ENCODE measurements at places on chromosomes 4 and X.

GRCh38 chr4:40665842-40666241, 36.2 kb upstream of the RBM47 start:
- no peak for DNase-seq

- no peak for DNase-seq
Observed at GRCh38 chr4:169238445-169238844, 32.3 kb downstream of the SH3RF1 start.

- DNase-seq, result no peak
Observed at GRCh38 chrX:72176981-72177380, 4.6 kb upstream of the PIN4 start.

DNA sequence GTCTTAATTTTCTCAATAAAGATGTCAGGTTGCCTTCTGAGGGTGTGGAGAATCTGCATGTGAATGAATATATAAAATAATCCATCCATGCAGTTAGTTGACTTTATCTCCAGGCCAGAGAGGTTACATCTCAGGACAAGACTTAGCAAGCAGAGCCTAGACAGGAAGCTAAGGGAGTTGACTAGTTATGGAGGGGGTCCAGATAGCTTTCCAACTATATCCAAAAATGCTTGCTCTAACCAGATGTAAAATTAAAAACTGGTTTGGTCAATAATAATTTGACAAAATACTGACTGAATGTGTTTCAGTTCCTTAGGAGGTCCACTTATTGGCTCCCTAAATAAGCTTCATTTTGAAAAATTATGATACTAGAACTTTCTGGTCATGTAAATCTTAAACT, 101.4 kb downstream of the PAPSS1 start:
- no peak for DNase-seq

GRCh38 chr4:95232358-95233156, 316.2 kb downstream of the UNC5C start:
- peak; percentile 91 for DNase-seq

DNA sequence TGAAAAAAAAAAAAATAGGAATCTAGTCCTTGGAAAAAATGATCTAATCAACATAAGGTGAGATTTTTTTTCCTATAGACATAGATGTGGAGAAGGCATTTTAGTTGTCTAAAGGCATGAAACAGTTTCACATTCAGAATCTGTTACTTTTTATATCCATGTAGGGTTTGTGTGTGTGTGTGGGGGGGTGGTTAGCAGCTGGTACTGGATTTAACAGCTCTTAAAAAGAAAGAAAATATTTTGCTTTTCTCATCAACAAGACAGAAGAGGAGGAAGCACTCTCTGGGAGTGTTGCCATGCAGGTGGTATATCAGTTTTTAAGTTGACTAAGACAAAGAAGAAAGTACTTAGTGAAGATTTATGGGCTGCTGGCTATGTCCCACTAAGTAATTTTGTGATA, 122.3 kb downstream of the VCX3B start:
- DNase-seq, result no peak

GRCh38 chr4:8228319-8229250, 29.5 kb downstream of the SH3TC1 start:
- peak; percentile 59 for DNase-seq

DNA sequence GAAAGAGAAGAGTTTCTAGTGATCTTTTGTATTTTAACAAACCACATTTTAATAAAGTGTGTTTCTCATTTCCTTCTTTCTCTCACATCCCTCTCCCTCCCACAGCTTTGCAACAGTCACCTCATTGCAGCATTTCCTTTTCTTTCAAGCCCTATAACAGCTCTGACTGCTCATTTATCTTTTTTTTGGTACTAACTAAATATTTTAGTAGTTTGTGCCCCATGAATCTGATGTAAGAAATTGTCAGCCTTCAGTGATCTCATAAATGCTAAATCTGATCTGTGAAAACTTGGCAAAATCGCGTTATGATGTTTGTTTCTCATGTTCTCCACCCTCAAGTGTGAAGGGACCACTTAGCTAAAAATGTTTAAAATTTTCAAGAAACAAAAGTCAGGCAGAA, 258.5 kb upstream of the SLIT2 start:
- no peak for DNase-seq

DNA sequence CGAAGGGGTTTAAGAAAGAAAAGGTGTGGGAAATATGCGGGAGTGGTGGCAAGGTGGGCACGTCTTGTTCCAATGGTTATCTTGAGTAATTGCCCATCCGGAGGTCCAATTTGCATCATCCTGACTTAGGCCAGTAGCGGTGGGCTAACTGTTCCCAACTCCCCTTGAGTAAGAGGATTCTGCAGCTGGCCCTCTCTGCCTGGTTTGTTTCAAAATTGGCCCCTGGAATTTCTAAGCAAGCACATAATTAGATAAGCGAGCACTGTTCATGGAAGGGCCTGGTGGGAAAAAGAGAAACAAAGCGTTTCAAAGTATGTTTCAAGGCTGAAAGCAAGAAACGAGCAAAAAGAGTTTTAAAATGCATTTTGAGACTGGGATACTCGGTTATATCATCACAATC, 198.2 kb downstream of the CEP135 start:
- no peak for DNase-seq

- DNase-seq, result no peak
Observed at GRCh38 chrX:30957753-30958152, 68.7 kb upstream of the TAB3 start.

GRCh38 chr4:37243722-37244582, 591 bp upstream of the NWD2 start:
- DNase-seq, result no peak

GRCh38 chr4:12612876-12613275, 871.3 kb downstream of the RAB28 start:
- DNase-seq, result no peak

GRCh38 chr4:26323821-26324220, 3.0 kb downstream of the RBPJ start:
- DNase-seq, result no peak

GRCh38 chr4:8238036-8238511, 31.5 kb upstream of the HTRA3 start:
- no peak for DNase-seq

GRCh38 chrX:38081909-38082308, 75.6 kb downstream of the SYTL5 start:
- no peak for DNase-seq

DNA sequence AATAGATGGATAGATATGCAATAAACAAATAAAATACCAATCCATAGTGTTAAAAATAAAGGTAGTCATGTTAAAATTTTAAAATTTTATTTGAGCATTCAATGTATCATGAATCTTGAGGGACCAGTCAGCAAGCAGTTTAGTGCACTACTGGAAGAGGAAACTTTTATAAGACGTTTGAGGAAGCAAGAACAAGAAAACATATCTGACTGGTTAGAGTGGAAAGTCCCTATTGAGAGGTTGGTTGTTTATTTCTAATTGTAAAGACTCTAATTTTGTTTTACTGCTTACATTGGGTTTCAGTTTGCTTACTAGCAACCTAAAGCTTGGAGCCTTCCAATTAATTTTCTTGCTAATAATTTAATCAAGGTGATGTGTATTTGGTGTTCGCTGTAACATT, 786.2 kb downstream of the RAB28 start:
- DNase-seq, result no peak

DNA sequence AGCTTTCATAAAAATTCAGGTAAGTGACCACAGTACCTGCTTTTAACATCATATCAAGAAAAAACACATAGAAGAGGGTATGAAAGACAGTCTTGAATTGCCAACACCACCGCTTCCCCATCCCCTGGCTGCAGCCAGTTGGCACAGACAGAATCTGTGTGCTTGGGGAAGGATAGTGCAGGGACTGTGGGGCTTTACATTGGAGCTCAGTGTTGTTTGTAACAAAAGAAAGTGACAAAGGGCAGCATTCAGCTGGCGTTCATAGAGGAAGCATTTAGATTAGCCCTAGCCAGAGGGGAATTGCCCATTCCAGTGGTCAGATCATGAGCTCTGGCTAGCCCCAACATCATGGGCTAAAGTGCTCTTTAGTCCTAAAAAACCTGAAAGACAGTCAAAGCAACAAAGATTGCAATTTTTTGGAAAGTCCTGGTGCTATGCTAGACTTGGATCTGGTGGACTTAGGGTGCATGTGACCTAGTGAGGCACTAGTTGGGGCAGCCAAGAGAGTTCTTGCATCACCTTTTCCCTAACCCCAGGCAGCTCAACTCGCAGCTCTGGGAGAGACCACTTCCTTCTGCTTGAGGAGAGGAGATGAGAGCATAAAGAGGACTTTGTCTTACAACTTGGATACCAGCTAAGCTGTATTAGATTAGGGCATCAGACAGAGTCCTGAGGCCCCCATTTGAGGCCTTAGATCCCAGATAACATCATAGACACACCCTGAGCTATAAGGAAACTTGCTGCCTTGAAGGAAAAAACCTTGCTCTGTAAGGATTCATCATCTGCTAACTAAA, 1602.4 kb upstream of the ADGRL3 start:
- DNase-seq, result peak; percentile 82

GRCh38 chr4:120105472-120105871, 38.8 kb upstream of the MAD2L1 start:
- no peak for DNase-seq

DNA sequence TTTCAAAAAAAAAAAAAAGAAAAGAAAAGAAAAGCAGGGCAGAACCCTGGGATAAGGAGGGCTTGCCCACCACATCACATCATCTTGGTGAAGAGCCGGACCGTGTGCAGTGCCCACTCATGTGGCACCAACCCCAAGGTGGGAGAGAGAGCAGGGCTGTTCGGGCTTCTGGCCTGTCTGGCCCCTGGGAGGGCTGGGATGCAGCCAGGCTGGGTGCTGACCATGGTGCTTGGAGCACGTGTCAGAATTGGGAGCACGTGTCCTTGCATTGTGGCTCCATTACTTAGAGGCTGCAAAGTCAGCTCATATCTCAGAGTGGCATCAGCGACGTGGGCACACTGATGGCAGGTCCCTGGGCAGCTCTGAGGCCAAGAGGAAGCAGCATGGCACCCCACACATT, 100.9 kb upstream of the AFAP1 start:
- no peak for DNase-seq

DNA sequence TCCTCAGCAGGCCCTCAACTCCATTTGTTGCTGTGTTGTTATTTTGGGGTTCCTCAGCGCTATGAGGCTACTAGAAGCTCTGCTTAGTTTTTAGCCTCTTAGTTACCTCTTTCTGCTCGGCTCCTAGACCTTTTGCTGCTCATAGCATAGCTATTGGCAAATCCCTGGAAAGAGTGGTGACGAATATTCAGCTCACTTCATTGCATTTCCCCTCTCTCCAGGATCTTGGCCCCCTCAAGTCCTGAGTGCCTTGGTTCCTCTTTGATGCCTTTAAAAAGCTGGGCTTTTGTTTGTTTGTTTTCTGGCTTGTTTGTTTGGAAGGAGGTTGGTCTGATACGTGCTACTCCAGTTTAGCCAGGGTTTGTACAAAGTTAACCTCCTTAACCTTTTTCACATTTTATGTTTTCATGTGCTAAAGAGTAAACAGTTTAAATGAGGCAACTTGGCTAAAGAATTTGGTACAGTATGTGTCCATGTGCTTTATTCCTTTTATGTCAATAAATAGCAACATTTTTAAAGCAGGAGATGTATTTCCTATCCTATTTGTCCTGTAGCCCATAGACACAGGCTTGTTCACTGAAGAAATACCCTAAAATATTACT, 31.5 kb downstream of the SMAD1 start:
- DNase-seq, result no peak

- DNase-seq, result peak; percentile 10
Observed at GRCh38 chr4:27861381-27861787, 1000.7 kb downstream of the STIM2 start.

DNA sequence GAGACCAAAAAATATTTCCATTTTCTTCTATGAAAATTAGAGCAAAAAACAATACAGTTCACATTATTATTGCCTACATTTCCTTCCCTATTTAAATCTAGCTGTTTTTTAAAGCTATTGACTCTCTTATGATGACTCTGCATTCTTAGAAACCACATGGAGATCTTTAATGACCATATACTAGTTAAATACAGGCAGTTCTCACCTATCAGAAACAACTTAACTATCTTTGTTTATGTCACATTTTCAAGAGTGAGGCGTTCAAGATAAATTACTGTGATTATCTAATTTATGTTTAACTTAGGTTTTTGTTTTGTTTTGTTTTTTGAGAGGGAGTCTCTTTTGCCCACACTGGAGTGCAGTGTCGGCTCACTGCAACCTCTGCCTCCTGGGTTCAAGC, 3.0 kb downstream of the CISD2 start:
- no peak for DNase-seq

DNA sequence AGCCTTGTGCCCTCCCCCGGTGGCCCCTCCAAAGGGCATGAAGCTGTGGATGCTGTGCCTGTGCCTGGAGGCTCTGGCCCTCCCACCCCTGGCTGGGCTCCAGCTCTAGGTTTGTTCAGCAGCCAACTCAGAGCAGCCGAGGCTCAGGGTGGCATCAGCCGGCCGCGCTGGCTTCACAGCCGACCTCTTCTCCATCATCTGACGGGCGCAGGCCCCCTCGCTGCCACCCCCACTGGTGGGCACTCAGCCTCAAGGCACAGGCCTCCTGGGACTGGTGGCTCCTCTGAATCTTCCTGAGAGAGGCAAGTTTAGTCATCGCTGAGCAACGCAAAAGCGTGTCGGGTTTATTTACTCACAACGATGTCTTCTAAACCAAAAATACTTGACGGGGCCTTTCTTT, 46.0 kb downstream of the PCGF3 start:
- DNase-seq, result peak; percentile 48

DNA sequence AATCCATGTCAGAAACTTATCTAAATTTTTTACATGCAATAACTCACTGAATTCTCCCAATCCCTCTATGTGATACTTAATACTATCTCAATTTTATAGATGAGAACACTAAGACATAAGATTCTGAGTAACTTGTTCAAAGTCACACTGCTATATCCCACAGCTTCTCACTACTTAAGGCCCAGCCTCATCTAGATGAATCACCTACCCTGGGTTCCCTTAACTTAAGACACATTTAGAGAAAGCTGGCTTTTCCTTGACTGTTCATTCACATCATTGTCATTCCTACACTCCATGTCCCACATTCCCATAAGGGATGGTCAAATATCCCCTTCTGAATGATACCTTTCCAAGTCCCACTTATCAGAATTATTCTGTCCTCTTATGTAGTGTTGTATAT, 21.0 kb downstream of the TNIP3 start:
- no peak for DNase-seq

DNA sequence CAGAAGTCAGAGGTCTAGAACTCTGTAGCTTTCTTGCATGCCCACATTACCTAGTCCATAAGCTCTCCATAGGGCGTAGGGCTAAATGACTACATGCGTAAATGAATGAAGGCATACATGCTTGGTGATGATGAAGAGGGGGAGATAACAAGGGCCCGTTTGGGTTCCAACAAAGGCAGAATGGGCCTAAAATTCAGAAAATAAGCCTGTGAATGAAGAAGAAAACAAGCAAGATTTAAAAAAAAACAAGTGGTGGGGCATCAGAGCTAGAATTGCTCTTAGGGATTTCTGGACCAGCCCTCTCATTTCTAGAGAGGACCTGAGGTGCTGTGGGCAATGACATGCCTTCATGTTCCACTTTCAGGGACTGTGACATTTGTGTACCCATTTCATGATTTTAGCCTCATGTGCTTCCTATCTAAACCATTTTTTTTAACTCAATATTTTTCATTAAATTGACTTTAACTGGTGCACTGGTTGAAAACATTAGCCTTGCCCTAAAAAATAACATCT, 12.1 kb downstream of the GPRIN3 start:
- DNase-seq, result no peak

Measured in putamen (tissue), 1 donor.